Adipocyte (in vitro differentiated cells): ENCODE measurements at places on chromosomes 6 and 20.

- no peak for DNase-seq
Observed at GRCh38 chr20:32763202-32764004, 1.2 kb downstream of the DNMT3B start.

- DNase-seq = no peak
Observed at GRCh38 chr6:167050903-167051302, 51.7 kb downstream of the CEP43 start.

DNA sequence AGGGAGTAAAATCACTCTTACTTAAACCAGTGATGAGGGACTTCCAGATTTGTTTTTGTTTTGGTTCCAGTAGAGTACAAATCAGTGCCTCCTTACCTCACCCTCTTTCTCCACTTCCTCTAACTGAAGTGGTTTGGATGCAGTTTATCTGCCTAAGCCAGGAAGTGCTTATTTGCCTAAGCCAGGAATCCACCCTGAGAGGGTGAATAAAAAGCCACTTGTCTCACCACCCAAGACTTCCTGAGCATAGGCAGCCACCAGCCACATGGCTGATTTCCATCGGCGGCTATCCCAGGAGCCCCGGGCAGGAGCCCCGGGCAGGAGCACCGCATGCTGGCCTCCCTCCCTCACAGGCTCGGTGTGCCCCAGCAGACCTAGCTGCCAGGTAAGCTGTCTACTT lies 12.0 kb downstream of the LRP11 start:
- peak; percentile 26 for DNase-seq

GRCh38 chr6:167506443-167507301 lies 181.8 kb downstream of the TTLL2 start:
- no peak for DNase-seq

DNA sequence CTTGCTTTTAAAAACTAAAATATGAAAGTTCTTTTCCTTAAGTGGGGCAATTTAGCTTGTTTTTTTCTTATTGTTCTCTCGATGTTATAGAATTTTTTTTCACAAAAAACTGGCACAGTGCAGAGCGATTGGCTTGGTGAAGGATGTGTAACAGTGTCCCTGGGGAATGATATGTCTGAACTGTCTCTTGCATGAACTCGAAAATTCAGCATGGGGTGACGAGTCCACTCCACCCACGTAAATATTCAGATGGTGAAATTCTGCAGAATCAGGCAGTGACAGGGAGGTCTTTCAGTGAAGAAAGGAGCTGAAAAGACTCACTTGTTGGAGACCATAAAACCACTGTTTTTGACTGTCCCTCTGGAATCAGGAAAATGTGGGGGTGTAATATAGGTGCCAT lies 505.3 kb downstream of the MMUT start:
- no peak for DNase-seq

DNA sequence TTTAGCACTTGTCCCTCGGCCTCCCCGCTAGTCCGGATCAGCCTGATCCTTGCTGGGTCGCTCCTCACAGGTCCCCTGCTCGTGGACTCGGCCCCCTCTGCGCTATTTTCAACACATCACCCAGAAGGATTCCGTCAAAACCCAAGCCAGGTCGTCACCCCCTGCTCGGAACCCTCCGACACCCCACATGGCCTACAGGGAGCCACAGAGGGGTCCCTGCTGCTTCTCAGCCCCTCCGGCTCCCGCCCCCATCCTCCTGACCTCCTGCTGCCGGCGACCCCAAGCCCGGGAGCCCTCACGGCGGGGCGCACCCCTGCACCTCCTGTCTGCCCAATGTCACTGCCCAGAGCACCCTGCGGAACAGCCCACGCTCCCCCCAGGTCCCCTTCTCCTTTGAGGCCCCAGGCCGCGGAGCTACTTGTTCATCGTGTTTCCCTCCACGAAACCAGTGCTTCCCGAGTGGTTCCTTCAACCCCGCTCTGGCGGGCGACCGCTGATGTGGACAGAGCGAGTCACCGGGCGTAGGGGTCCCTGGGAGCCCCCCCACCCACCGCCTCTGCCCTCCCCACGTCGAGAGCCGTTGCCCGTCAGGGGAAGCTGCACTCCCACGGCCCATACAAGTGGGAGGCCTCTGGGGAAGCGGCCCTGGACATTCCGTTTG lies 638 bp upstream of the MYL9 start:
- DNase-seq = no peak
